GM13977 (cell line): ENCODE measurements at places on chromosomes 3 and 15.

DNA sequence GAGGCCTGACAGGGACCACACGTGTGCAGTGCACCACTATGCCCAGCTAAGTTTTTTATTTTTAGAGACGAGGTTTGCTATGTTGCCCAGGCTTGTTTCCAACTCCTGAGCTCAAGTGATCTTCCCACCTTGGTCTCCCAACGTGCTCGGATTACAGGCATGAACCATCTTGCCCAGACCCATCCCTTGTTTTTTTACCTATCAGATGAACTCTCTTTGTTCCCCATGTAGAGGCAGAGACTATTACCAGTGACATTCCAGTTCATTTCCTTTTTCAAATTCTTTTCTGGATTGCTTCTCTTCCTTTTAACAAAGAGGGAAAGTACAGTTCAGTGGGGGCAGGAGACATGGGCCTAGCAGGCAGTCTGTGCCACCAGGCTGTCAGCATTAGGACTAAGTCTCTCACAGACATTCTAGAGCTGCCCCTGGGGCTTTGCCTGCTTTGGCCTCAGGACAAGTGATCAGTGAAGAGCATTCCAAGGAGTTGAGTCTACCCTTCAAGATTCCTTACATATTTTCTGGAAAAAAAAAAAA lies 103.5 kb upstream of the SLC7A14 start:
- no peak for DNase-seq

- DNase-seq = no peak
Measured at GRCh38 chr3:21573291-21573690, 177.7 kb downstream of the ZNF385D start.

DNA sequence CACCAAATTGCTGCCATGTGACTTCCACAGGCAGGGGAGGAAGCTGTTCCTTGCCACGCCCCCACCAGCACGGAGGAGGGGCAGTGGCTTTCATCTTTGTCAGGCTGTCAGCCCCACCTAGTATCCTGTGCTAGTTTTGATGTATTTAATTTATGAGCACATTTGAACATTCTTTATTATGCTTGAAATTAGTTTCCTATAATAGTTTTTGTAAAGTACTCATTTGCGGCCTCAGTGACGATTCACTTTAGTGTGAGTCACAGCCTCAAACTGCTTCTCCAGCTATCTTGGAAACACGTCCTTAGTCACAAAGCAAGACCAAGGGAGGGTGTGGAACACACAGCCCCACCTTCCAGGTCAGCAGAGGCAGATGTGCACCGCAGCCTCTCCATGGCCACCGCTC lies 239.9 kb upstream of the ATP10A start:
- DNase-seq = no peak

DNA sequence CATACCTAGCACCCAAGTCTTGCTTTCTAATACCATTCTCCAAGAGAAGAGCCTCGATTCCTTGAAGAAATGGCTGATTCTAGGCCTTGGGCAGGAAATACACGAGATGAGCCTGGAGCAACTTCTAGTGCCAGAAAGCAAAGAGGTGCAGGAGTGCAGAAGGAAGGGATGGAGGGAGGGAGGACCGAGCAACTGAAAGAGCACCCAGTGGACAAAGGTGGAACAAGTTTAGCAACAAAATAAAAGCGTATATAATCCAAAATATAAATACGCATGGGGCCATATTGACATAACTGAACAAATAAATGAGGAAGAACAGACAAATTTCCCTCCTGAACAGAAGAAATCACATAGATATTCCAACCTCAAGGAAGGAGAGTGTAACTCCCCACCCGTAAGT lies 34.4 kb downstream of the CHSY1 start:
- DNase-seq = no peak

DNA sequence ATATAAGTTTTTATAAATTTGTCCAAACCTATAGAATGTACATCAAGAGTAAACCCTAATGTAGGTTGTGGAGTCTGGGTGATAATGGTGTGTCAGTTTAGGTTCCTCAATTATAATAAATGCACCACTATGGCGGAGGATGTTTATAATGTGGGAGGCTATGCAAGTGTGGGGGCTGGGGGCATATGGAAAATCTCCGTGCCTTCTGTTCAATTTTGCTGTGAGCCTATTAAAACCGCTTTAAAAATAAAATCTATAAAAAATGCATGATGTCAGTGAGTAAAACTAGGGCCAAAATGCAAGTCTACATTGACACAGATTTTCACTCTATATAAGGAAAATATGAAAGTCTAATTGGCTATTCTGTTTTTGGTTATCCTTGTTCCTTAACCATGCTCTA lies 774.9 kb upstream of the ALCAM start:
- DNase-seq = no peak

GRCh38 chr3:45864760-45865519 lies 21.4 kb upstream of the CCR9 start:
- no peak for DNase-seq

- DNase-seq = no peak
Measured at GRCh38 chr15:40337597-40337996, 3.1 kb downstream of the CCDC9B start.

DNA sequence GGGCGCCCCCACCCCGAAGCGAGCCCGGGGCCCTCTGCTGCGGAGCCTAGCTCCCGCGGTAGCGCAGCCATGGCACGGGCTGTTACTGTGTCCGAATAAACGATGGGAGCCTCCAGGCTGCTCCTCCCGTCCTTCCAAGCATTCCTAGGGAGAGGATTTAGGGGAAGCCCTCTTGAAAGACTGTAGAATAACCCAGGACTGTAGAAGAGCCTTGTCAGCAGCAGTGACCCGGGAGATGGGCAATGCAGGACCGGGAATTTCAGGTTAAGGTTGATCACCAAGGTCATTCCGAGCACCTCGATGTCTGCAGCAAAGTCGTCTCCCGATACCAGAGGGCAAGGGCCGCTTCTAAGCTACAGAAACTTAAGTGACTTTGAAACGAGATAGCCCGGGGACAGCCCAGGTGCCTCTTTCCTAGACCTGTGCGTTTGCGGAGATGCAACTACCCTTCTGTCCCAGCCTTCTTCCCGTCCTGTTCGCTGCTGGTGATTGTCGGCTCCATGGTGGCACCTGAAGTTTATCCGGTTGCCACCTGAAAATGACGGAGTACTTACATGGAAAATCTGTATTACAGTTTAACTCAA lies 753 bp upstream of the MYO5A start:
- DNase-seq = no peak

DNA sequence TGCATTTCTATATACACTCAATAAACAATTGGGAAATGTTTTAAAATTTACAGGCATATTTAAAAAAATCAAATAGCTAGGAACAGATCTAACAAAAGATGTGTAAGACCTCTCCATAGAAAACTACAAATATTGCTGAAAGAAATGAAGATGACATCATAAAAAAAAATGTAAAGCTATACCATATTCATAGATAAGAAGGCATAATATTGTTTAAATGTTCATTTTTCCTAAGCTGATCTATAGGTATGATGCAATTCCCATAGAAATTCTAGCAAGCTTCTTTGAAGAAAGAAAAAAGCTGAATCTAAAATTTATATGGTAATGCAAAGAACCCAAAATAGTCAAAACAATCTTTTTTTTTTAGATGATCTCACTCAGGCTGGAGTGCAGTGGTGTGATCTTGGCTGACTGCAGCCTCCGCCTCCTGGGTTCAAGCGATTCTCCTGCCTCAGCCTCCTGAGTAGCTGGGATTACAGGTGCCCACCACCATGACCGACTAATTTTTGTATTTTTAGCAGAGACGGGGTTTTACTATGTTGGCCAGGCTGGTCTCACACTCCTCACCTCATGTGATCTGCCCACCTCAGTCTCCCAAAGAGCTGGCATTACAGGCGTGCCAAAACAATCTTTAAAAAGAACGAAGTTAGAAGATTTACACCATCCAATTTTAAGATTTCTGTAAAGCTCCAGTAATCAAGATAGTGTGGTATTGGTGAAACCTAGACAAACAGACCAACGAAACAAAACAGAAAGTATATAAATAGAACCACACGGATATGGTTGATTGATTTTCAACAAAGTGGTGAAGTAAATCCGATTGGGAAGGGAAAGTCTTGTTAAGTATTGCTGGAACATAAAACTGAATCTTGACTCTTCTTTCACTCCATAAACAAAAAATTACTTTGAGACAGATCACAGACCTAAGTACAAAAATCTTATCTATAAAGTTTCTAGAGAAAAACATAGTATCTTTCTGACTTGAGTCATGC lies 6.3 kb upstream of the BHLHE40 start:
- no peak for DNase-seq

GRCh38 chr3:149180057-149180573 lies 41.5 kb downstream of the CP start:
- no peak for DNase-seq

GRCh38 chr3:175392653-175393052 lies 533.5 kb downstream of the NAALADL2 start:
- no peak for DNase-seq

DNA sequence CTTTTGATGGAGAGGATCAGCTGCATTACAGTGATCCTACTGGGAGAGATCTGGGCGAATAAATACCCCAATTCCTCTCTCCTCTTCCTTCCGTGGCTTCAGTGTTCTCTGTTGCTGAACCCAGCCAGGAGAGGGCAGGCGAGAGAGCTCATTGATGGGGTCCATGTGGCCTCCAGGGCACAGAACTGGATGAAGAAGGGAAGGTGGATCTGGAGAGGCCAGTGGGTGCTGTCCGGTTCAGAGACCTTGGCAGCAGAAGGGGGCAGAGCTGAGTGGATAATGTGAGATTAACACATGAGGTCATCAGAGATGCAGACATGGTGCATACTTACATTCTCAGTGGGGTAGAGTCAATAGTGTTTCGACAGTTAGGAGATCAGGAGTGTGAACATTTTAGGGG lies 193.6 kb downstream of the CLSTN2 start:
- peak; percentile 30 for DNase-seq

- DNase-seq = no peak
Measured at GRCh38 chr3:707041-707440, 385.8 kb upstream of the CNTN6 start.
